ENCODE measurements at places on chromosomes 6 and 20.
A peak's percentile ranks its signal among the peaks of the same experiment; 100 is the strongest.

DNA sequence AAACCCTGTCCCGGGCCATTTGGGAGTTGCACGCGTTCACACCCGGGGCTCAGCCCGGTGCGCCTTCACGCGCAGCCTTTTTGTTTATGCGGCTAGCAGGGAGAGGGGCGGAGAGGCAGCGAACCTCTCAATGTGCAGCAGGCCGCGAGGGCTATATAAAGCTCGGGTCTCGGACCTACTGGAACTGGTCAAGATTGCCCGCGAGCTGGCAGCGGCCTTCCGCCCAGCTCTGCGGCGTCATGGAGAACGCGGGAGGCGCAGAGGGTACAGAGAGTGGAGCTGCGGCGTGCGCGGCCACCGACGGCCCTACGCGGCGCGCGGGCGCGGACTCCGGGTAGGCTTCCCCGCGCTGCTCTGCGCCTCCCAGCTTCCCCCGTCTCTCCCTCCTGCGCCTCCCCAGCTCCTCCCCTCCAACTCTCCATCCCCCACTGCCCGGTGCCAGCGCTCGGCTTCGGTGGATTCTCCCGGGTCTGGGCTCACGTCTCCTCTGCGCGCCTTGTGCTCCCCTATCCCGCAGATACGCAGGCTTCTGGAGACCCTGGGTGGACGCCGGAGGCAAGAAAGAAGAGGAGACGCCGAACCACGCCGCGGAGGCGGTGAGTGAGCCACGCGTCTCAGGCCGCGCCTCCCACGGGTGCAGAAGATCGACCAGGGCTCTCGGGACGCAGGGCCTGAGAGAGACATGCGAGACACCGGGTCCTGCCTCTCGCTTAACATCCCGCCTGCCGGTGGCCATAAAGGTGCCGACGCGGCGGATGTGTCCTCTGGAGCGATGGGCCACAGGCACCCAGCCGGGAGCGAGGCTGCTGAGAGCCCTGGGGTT, at the start of gene RIPPLY2:
Gene RIPPLY2, plus strand, starts transcription at position 183 of the 823 bp plus-strand sequence. Its CDS starts 57 bp downstream, at position 240.
- no peak for DNase-seq

GRCh38 chr6:169292338-169293124, 38.9 kb upstream of the THBS2 start:
- DNase-seq, result peak; percentile 24

GRCh38 chr6:162371121-162371520, 356.4 kb downstream of the PRKN start:
- no peak for DNase-seq

- no peak for DNase-seq
Measured at GRCh38 chr20:8913456-8913855, 155.4 kb upstream of the PLCB4 start.

DNA sequence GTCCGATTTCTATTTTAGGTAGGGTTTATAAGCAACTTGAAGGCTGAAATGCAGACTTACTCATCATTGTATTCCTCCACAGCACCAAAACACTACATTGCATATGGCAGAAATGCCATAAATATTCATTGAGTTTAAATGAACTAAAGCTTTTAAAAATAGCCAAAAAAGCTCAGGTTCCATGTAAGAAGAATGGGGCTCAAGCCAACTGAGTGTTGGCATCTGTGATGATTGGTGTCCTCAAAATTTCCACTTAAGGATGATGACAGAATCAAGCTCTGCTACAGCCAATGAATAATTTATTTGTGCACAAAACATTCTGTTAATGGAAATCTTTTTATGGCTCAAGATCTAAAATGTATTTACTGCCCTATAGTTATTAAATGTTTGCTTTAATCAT, 115.4 kb downstream of the HIVEP2 start:
- no peak for DNase-seq

GRCh38 chr6:81002126-81002525, 750.4 kb downstream of the TENT5A start:
- DNase-seq, result no peak

- no peak for DNase-seq
Measured at GRCh38 chr6:165486183-165487137, 176.6 kb downstream of the PDE10A start.
